Cortex of kidney (tissue), 1 donor: ENCODE measurements at places on chromosomes 4 and X.

DNA sequence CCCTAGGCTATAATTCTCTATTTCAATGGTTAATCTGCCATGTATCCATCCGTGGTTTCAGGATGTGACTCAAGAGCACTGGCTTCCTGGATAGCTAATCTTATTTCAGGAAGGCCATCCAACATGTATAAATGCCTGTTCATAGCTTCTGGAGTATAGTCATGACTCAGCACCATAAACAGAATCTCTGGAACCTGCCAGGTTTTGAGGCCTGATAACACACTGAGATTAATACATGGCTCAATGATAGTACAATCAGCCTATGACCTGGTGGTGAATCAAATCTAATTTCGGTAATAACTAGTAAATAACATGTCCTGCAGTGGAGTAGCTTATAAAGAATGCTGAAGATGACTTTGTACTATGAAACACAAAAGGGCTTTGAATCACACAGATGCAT is 5.7 kb upstream of the IL13RA2 start:
- no peak for DNase-seq

DNA sequence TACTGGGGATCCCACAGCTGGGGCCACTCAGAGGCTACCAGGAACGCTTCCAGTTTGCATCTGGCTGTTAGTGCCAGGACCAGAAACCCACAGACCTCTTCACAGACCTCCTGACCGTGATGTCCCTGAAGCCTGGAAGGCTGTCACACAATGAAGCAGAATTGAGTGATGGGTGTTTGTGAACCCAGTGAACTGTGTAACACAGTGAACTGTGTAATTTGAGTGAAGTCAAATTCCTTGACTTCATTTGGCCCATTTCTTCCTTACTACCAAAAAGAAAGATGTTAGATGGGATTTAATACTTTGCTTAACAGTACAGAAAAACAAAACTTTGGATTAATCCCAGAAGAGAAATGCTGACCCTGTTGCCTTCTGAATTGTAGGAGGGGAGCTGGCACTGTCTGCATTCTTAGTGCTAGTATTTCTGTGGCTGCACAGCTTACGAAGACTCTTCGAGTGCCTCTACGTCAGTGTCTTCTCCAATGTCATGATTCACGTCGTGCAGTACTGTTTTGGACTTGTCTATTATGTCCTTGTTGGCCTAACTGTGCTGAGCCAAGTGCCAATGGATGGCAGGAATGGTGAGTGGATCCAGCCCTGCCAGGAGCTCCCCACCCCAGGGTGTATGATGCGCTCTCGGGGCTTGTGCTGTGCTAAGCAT is 17.8 kb downstream of the SRD5A3 start:
- no peak for DNase-seq

DNA sequence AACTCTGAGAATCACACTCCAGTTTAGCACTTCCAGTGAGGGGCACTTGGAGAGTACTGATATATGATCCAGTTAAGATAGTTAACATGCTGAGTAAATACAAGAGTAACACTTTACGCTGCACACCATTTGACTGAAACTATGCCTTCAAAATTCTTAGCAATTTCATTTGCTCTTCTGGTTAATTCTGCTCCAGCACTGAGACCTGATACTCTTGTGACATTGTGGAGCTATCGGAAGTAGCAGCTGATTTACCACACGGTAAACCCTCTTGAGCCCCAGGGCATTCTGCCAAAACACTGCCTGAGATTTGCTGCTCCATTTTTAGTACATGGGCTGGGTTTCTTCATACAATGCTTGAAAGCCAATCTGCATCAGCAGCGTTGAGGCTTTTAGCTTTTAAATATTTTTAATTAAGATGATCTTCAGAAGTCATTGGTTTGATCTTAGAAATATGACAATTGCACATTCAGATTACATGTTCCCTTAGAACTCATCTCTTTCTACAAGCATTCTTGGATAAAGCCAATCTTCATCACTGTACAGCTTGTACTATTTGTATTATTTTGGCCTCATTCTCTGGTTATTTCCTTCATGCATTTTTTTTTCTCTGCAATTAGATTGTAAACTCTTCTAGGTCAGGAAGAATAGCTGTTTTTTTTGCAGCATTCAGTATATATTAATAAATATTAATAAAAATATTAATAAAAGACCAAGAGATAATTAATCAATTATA is 67.8 kb upstream of the ETNPPL start:
- no peak for DNase-seq

- no peak for DNase-seq
These were observed 1099.4 kb upstream of the IGFBP7 start for GRCh38 chr4:58209551-58209950.

- DNase-seq: no peak
These were observed 78.3 kb downstream of the SLC9A6 start for GRCh38 chrX:136063340-136064079.

GRCh38 chr4:179804440-179804839 is 2362.2 kb upstream of the AGA start:
- no peak for DNase-seq

DNA sequence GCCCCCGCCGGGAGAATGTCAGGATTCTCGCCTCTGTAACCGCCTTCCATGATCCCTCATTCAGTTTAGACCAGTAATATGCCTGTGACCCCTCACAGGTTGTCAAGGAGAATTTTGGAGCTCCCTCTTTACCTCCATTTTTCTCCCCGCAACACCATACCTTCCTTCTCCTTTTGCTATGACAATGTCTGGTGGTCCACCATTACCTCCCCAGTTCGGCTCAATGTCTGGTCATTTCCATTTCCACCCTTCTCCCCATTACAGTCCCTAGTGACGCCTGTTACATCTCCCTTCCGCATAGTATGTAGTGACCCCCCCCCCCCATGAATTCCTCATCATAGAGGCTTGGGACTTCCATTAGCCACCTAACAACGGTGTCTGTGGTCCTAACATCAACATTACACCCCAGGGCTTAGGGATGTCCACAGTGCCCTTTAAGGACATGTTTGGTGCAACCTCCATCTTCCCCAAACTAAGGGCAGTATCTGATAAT is 700 bp downstream of the ARAF start:
- DNase-seq: no peak

- no peak for DNase-seq
These were observed 86.7 kb downstream of the ATP8A1 start for GRCh38 chr4:42570221-42570620.
